Right renal cortex interstitium (tissue), 3 donors: ENCODE measurements at places on chromosomes 6 and 20. TPM values are rescaled to one million over a fixed set of nuclear protein-coding genes. Genes with fewer than 3 reads are reported as not detected.

PLTP gene
- 129 TPM for polyA plus RNA-seq

- DNase-seq: no peak
These were observed 53.2 kb downstream of the MAP3K5 start for GRCh38 chr6:136739071-136739470.

LHFPL5 gene
- not detected for polyA plus RNA-seq

ITPA gene
- 43.2 TPM for polyA plus RNA-seq

DNA sequence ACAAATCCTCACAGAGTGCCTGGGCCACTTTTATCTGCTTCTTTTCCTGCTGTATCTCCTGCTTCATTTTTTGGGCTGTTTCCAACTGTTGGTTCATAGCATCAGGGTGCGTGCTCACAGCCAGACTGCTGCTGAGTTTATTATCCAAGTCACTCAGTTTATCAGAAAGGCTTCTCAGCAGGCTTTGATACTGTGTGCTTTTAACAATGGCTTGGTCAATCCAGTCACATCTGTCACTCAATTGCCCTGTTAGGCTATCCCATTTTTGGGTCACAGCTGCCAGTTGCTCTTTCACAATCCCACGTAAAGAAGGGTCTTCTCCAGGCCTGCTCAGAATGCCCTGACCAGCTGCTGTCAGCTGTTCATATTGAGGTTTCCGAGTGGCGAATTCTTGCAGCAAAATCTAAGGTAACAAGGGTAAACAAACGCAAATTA is 87.2 kb downstream of the DST start:
- DNase-seq: no peak

DNA sequence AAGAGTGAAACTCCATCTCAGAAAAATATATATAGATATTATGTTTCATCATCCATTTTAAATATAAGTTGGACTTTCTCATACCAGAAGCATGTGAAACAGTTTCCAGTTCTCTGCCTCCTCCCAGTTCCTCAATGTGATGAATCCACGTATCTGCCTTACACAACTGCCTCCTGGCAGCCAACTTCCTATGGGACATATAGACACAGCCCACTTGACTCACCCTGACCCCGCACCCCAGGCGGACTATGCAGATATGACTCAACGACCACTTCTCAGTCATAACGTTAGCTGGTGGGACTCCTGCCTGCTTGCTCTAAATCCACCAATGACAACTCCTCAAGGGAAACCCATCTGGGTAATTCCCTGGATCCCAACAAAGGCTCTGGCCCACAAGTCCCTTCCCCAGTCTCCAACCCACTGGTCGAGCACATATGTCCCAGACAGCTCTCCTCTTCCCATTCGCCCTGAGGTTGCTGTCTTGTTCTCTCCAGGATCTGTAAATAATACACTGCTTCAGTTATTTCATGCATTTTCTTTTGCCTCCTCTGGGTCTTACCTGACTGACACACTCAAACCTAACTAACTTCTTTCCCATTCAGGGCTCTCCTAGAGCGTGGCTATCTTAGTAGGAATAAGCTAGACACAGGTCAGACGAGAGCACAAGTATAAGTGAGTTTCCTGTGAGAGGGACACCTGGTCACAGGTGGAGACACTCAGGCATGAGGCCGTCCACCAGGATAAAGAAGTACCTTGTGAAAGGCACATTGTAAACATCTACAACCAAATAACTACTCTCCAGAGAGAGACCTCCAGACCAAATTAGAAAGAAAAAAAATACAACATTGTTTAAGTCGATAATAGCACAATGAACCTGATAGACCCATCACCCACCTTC is 548.5 kb downstream of the CD83 start:
- no peak for DNase-seq

DNA sequence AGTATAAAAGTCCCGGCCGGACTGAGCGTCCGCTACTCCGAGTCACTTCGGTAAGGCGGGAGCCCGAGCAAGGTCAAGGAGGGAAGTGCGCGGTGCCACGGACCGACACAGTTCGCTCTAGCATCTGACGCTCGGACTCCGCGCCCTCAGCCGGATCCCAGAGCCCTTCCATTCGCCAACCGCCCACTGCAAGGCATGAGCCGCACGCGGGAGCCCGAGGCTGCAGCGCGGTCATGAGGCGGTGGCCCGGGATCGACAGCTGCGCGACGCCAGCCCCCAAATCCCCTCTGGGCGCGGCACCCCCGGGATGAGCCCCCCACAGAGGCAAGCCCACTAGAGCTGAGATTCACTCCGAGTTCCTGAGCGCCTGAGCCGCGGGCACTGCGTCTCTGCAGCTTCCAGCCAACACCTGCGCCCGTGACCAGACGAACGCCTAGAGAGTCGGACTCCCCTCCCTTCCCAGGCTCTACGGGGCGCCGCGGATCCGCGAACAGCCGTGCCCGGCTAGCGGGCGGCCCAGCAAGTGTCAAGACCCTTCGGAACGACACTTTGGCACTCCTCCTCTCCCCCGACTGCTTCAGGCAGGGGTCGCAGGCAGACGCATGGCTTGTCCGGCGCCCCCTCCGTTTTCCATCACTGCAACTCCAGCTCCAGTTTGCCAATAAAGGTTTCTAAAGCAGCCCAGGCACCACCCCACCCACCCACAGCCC is 725 bp upstream of the ISM1 start:
- no peak for DNase-seq

- no peak for DNase-seq
These were observed 52.7 kb upstream of the MYB start for GRCh38 chr6:135128268-135128914.
